Naive thymus-derived CD4-positive, alpha-beta T cell (primary cell): ENCODE measurements at places on chromosomes 11 and 22. TPM values are rescaled to one million over a fixed set of nuclear protein-coding genes. Genes with fewer than 3 reads are reported as not detected.

Gene BCO2
- 3.1 TPM for total RNA-seq

- no peak for DNase-seq
- no peak overlapping the region for H3K4me3 ChIP-seq
- H3K27me3 ChIP-seq = no peaks in the 10 kb centered on the region
- H3K27ac ChIP-seq = no peak overlapping the region
These were observed 37.6 kb downstream of the CSF2RB start for GRCh38 chr22:36950797-36951590.

- DNase-seq = no peak
- no peak overlapping the region for H3K4me3 ChIP-seq
- no peaks in the 10 kb centered on the region for H3K4me1 ChIP-seq
- no peak overlapping the region for H3K27ac ChIP-seq
These were observed 81.5 kb downstream of the NAV2 start for GRCh38 chr11:19794161-19794560.

DNA sequence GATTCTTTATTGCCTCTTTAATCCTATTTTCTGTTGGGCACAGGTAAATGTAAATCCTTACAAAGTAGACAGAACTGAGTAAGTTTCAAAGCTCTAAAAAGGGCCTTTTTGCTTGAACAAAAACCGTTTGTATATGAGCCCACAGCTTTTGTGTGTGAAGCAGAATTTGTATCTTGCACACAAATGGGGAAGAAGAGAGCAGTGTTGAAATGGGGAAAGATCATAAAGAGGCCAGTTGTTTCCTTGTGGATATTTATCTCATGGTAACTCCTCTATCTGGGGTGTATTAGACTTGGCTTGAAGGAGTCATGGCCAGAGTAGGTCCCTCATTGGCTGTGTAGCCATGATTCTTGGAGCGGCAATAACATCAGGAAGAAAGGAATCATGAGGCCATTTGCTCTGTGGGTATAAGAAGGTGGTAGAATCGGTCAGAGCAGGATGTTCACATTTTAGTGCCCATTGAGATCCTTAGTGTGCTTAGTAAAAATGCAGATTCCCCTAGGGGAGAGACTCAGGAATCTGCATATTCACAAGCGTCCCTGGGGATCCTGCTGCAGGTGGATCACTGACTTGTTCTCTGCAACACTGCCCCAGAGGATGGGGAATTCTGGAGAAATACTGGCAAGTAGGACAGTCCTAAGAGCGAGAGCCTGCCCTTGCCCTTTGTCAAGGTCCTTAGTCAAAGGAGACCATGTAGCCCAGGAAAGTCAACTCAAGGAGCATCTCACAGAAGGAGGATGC is 126.5 kb downstream of the LDLRAD3 start:
- no peaks in the 10 kb centered on the region for H3K36me3 ChIP-seq
- H3K4me3 ChIP-seq = no peak overlapping the region
- DNase-seq = no peak
- no peaks in the 10 kb centered on the region for H3K27me3 ChIP-seq

GRCh38 chr22:37627545-37627944 is 11.9 kb upstream of the SH3BP1 start:
- H3K36me3 ChIP-seq = no peaks in the 10 kb centered on the region
- peak overlapping the region; percentile 43 for H3K4me3 ChIP-seq
- no peak for DNase-seq
- peak overlapping the region; percentile 79 for H3K27ac ChIP-seq
- peaks cover 59% of the 10 kb centered on the region for H3K4me1 ChIP-seq

DNA sequence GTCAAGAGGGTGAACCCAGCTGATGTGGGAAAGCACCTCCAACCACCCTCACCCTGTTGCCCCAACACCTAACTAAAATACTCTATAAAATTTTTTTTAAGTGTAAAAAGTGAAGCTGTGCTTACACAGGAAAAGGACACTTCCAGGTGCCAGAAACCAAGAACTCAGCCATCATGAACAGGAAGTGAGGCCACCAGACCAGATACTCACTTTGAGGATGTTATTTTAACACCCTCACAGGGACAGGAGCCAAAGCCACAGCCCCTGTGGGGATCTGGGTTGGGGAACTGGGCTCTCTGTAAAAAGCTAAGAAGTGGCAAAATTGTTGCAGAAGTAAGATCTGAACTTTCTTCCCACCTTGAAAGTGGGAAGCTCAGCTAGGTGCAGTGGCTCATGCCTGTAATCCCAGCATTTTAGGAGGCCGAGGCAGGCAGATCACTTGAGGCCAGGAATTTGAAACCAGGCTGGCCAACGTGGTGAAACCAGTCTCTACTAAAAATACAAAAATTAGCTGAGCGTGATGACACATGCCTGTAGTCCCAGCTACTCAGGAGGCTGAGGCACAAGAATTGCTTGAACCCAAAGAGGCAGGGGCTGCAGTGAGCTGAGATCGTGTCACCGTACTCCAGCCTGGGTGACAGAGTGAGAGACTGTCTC is 3.8 kb downstream of the RSPH14 start:
- peak overlapping the region; percentile 44 for H3K4me3 ChIP-seq
- no peaks in the 10 kb centered on the region for H3K27me3 ChIP-seq
- DNase-seq = peak; percentile 49

- H3K27me3 ChIP-seq = no peaks in the 10 kb centered on the region
- no peaks in the 10 kb centered on the region for H3K36me3 ChIP-seq
- H3K4me3 ChIP-seq = no peak overlapping the region
- DNase-seq = no peak
These were observed 120.5 kb downstream of the BBOX1 start for GRCh38 chr11:27161071-27161470.

GRCh38 chr22:30930228-30930627 is 38.3 kb downstream of the MORC2 start:
- H3K27ac ChIP-seq = peak overlapping the region; percentile 23
- no peak overlapping the region for H3K4me3 ChIP-seq
- peaks cover 11% of the 10 kb centered on the region for H3K4me1 ChIP-seq
- H3K27me3 ChIP-seq = no peaks in the 10 kb centered on the region
- no peak for DNase-seq

- no peak overlapping the region for H3K27ac ChIP-seq
- no peaks in the 10 kb centered on the region for H3K4me1 ChIP-seq
- no peaks in the 10 kb centered on the region for H3K27me3 ChIP-seq
- H3K36me3 ChIP-seq = no peaks in the 10 kb centered on the region
- H3K4me3 ChIP-seq = no peak overlapping the region
These were observed 905.6 kb downstream of the DLG2 start for GRCh38 chr11:84721561-84721961.

GRCh38 chr11:75626889-75627529 is 41.8 kb downstream of the MAP6 start:
- H3K27me3 ChIP-seq = no peaks in the 10 kb centered on the region
- H3K4me3 ChIP-seq = no peak overlapping the region
- H3K27ac ChIP-seq = no peak overlapping the region
- no peak for DNase-seq
- no peaks in the 10 kb centered on the region for H3K4me1 ChIP-seq

DNA sequence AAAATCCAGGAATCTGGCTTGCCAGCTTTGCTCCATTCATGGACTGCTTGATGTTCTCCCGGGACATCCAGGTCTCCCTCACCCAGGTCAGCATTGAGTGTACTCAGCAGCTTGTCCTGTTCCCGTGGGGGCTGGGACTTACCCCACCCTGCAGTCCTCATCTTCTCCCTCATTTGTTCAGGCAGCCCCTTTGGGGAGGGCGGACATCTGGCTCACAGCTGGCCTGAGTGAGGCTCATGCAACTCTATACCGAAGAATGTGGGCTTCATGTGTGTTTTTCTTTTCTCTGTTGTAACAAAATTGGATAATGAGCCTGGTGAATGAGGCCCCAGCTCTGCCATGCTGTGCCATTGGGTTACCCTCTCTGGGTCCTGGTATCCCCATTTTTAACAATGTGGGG is 227.7 kb upstream of the TENM4 start:
- no peaks in the 10 kb centered on the region for H3K27me3 ChIP-seq
- H3K36me3 ChIP-seq = no peaks in the 10 kb centered on the region
- H3K4me1 ChIP-seq = no peaks in the 10 kb centered on the region
- H3K27ac ChIP-seq = no peak overlapping the region
- no peak for DNase-seq

DNA sequence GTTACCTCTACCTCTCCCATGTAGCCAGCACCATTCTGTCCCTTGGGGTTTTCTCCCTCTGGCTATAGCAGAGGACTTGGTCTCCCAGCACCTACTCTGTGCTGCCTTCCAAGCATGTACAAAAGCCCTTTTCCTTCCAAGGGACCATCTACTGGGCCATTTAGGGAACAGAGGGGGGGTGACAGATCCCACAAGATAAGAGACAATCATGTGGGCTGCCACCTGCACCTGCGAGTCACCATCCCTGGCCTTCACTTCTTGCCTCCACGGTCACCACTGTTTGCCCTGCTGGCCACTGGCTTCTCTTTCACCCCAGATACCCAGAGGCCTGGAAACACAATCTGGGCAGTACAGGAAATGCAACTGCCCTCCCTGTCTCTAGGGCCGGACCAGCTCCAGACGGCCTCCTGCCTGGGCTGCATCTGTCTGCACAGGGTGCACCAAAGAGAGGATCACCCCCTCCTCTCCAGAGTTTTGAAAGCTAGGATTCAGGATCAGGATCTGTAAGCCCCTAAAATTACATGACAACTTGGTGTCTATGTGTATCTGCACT is 160.8 kb upstream of the NECTIN1 start:
- no peak overlapping the region for H3K4me3 ChIP-seq
- H3K27me3 ChIP-seq = no peaks in the 10 kb centered on the region
- H3K36me3 ChIP-seq = no peaks in the 10 kb centered on the region
- H3K27ac ChIP-seq = no peak overlapping the region
- no peaks in the 10 kb centered on the region for H3K4me1 ChIP-seq

GRCh38 chr22:50274771-50275170 is 4.6 kb upstream of the MAPK11 start:
- H3K4me3 ChIP-seq = no peak overlapping the region
- no peaks in the 10 kb centered on the region for H3K27me3 ChIP-seq
- H3K27ac ChIP-seq = no peak overlapping the region
- DNase-seq = no peak

- H3K27ac ChIP-seq = no peak overlapping the region
- no peaks in the 10 kb centered on the region for H3K27me3 ChIP-seq
- no peak for DNase-seq
These were observed 117.9 kb downstream of the MED15 start for GRCh38 chr22:20625270-20625669.
